ENCODE measurements at places on chromosomes 3 and 15.

DNA sequence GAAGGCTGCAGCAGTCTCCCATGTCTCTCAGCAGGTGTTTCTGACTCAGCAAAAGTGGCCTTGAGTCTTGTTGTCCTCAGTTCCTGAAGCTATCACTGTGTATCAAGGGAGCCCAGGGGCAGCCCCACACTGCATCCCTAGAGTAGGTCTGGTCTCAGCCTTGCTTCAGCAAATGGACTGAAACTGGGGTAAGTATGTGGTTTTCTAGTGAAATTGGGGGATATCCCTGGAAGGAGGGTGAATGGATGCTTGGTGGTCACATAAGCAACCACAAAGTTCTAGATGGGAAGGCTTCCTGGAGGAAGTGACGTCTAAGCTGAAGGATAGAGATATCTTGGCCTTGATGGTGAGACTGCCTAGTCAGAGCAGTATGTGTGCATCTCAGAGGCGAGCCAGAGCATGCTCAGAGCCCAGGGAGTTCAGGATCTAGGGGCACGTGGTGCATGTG, 38.4 kb downstream of the TMEM158 start:
- no peak for DNase-seq

- DNase-seq, result no peak
These were observed 509.3 kb upstream of the PPP2R3A start for GRCh38 chr3:135456108-135456790.

GRCh38 chr3:184582646-184583577, 21.3 kb downstream of the EPHB3 start:
- DNase-seq, result peak; percentile 58

- peak; percentile 53 for DNase-seq
These were observed 50.4 kb downstream of the BOC start for GRCh38 chr3:113261626-113262303.

GRCh38 chr3:181326637-181327223, 337.2 kb upstream of the DNAJC19 start:
- DNase-seq, result peak; percentile 11

- no peak for DNase-seq
These were observed 233.0 kb downstream of the CD47 start for GRCh38 chr3:107857854-107858253.

GRCh38 chr15:90104551-90104950, 2.3 kb upstream of the IDH2 start:
- DNase-seq, result no peak

GRCh38 chr3:188947401-188948280, 224.1 kb upstream of the TPRG1 start:
- DNase-seq, result peak; percentile 94

GRCh38 chr3:49666592-49666991, 7.6 kb upstream of the APEH start:
- peak; percentile 40 for DNase-seq
